Inflammatory macrophage treated with lipopolysaccharide for 4 hours (primary cell): ENCODE measurements at places on chromosomes 7 and 10.
A peak's percentile ranks its signal among the peaks of the same experiment; 100 is the strongest.

GRCh38 chr7:28509251-28510025, 97.1 kb downstream of the CREB5 start:
- DNase-seq, result peak; percentile 98

DNA sequence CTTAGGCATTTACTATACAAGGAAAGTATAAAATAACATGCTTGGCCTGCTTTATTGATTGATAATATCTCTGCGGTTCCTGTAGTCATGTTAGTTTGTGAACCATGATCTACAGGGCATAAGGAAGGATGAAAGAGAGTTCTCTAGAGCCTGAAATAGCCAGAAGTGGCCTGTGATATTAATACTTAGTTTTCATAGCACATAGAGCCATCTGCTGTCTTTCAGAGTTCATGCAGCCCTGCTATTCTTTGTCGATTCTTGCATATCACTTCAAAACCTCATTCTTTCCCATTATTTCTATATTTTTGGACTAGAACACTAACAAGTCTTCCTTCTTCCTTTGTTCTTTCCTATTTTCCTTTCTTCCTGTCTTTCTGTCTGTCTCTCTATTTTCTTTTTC, 26.4 kb upstream of the PRKG1 start:
- no peak for DNase-seq

- DNase-seq, result no peak
Measured at GRCh38 chr7:132125096-132125495, 451.2 kb downstream of the PLXNA4 start.

DNA sequence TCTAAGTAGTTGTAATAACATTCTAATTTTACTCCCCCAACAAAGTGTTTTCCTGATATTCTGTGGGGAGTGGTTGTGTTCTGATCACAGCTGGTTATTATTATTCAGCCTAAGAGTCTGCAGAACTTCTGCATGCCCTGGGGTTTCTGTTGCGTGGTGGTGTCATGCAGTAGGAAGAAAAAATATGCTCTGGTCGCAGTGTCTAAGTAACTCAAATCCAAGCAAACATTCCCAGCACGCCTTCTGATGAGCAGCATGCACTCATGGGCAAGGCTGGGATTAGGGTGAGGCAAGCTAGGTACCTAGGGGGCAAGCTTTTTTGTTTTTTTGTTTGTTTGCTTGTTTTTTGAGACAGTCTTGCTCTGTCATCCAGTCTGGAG, 112.8 kb upstream of the KMT2E start:
- DNase-seq, result no peak

GRCh38 chr7:143408686-143409561, at the start of gene EPHA1:
Gene EPHA1 (minus strand): TSS chr7:143408856. CDS start chr7:143408805, 51 bp downstream.
- no peak for DNase-seq

GRCh38 chr7:36809086-36809485, 84.8 kb upstream of the AOAH start:
- no peak for DNase-seq

GRCh38 chr7:80467069-80467468, 44.8 kb downstream of the GNAT3 start:
- no peak for DNase-seq
